ENCODE measurements at places on chromosomes 12 and 14.

- DNase-seq, result no peak
Observed at GRCh38 chr14:37597914-37598746, 2.7 kb downstream of the TTC6 start.

DNA sequence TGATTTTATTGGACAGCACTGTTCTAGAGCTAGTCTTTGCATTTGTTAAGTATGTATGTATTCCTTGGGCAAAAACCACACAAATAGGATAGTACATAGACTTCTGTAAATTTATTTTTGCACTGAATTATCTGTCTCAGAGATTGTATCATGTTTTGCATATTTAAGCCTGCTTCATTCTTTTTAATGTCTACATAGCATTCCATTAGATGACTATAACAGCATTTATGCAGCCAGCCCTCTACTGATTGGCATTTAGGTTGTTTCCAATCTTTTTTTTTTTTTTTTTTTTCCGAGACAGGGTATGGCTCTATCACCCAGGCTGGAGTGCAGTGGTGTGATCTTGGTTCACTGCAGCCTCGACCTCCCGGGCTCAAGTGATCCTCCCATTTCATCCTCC is 34.5 kb downstream of the SYNDIG1L start:
- DNase-seq, result no peak

DNA sequence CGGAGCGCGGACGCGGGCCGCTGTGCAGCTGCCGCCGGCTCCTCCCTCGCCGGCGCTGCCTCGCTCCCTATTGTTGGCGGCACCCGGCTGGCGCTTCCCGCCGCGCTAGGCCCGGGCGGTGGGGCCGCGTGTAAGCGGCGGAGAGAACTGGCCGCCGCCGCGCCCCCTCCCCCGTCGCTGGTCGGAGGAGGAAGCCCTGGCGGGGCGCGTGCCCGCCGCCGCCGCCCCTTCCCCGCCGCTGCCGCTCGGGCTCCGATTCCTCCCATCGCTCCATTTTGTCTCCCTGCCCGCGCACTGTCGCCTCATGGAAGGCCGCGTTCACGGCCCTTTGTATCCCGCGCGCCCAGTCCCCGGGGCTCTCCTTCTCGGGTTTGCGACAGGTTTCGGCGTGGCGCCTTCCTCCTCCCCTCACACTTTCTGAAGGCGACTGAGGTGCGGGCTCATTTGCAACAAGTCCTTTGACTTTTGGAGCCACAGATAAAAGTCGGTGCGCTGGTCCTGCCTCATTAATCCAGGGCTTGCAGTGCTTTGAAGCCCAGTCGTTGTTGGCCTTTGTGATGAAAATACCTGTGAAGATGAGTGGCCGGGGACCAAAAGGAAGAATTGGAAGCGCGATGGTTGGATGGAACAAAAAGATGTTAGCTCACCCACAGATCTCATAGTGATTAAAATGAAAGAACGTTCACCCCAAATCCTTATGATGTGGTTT is 707 bp downstream of the CPSF6 start:
- peak; percentile 44 for DNase-seq

DNA sequence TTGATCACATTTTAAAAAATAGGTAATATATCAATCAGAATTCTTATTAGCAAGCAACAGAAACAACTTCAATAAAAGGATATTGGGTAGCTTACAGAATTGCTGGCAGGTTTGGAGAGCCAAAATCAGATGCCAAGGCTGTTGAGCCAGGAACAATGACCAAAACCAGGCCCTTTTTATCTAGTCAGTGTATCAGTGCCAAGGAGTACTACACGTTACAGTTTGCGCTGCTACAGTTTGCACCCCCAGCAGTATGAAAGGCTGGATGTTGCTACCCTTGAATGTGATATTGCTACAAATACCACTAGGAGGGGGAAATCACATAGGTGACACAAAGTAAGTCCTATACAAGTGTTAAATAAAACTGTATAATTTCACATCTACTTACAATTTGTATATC is 19.3 kb downstream of the CGRRF1 start:
- no peak for DNase-seq

DNA sequence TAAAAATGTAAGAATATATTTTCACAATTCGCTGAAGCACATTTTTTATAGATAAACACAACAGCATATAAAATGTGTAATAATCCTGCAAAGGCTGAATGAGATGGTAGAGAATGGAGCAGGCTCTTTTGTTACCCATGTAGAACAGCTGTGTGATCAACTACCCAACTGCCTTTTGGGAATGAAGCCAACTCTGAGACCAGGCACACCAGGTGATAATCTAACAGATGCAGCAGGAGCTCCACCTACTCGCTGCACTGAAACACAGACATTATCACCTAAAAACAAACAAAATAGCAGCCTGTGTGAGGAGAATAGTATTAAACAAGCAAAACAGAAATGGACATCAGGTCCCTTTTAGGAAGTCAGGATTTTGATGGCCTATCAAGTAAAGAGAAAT is 183.3 kb downstream of the CCDC59 start:
- no peak for DNase-seq

GRCh38 chr12:80807640-80808288 is 91.1 kb downstream of the MYF5 start:
- DNase-seq, result no peak

GRCh38 chr14:34122081-34122480 is 171.2 kb upstream of the EGLN3 start:
- DNase-seq, result peak; percentile 8

DNA sequence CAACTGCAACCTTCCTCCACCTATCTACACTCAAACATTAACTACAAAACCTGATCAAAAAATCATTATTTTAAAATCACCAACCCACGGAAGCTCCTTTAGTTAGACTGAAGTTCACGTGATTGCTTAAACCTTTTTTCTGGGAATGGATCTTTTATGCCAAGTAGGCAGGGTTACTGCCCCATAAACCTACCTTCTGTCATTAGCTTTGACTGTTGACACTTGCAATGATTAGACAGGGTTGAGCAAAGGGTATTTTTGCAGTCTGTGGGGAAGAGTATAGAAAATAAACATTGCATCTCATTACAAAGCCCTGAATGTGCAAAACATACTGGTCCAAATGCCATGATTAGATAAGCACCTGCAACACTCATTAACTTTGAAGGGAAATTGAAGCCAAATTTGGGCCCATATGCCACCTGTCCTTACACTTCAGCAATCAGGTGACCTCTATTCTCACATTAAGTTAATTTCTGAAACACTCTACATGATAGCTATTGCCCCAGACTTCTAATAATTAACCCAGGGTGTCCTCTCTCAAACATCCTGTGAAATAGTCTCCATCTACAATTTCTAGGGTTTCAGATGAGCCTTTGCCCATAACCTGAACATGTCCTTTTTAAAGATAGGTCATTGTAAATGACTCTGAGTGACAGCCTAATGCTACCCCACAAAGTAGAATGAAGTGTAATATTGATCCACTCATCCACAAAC is 156.0 kb upstream of the PLEKHG7 start:
- no peak for DNase-seq

DNA sequence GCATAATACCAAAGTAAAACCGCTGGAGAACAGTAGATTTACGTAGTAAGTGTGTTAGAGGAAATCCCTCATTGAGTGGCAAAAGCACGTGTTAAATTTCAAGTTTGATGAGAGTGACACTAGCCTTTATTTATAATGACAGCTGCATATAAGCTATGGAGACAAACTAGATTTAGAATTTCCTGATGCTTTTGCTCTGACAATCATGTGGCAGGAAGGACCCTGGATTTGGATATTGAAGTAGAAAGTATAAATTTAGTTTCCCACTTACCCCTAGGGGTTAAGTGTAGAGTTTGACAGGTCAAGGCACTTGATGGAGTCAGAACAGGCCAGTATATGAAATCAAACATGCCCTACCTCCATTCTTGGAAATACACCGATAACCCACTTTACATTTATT is 983.1 kb downstream of the FLRT2 start:
- no peak for DNase-seq

DNA sequence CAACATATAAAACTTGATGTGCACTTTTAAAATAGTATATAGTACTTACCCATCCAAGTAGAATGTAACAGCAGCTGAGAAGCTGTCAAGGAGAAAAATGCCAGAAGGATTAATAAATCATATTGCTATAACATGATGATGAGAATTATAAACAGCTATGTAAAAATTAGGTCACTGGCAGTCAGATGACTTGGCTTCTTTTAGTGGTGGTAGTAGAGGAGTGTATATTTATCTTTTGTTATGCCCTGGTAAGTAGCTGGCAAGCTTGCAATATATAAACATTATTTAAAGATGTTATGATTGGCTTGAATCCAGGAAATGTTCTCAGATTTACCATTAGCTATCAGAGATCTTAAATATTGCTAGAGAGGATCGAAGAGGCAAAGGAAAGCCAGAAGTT is 471.0 kb upstream of the MGAT4C start:
- no peak for DNase-seq

GRCh38 chr14:88937706-88938105 is 113.3 kb downstream of the TTC8 start:
- DNase-seq, result no peak

DNA sequence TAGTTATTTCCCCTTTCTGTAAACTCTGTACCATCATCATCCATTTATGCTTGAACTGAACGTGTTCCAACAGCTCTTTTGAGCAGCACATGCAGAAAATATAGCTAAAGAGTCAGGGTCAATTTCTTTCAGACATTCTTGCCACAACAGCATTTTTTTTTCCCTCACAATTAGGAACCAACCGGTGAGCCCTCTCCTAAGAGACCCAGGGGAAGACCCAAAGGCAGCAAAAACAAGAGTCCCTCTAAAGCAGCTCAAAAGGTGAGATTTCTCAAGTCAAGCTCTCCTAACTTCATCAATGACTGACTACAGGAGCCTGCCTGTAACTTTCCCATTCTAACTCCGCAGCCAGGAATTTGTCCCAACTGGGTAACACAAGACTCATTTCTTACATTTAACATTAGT is 3.5 kb downstream of the HMGA2 start:
- no peak for DNase-seq

GRCh38 chr14:81534510-81535074 is 939 bp upstream of the SEL1L start:
- no peak for DNase-seq

DNA sequence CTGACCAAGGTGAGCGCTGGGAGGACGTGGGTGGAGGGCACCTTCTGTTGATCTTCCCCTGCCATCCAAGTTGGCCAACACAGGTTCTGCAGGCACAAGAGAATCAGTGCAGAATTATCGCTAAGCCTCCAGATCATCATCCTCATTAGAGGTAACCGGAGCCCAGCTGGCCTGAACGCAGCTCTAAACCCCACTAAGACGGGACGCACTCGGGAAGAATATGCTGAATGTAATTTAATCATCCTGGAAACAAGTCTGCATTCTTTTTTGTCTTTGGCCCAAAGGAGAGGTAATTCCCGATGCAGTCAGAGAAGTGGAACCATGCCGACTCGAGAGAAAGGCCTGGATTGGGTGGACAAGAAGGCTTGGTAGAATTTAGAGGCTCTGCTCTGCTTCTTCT is 111.0 kb upstream of the GSC start:
- no peak for DNase-seq

DNA sequence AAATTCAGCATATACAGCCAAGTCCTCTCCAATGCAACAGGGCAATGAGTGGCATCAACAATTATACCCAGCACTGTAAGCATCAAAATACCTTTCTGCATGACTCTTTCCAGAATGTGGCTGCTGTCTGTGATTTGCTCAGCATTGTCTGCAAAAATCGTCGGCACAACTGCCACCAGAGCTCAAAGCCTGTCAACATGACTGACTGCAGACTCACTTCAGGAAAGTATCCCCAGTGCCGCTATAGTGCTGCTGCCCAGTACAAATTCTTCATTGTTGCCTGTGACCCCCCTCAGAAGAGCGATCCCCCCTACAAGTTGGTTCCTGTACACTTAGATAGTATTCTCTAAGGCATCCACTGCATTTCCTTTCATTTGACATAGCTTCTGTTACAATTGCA is 735 bp downstream of the RNASE6 start:
- DNase-seq, result peak; percentile 42

DNA sequence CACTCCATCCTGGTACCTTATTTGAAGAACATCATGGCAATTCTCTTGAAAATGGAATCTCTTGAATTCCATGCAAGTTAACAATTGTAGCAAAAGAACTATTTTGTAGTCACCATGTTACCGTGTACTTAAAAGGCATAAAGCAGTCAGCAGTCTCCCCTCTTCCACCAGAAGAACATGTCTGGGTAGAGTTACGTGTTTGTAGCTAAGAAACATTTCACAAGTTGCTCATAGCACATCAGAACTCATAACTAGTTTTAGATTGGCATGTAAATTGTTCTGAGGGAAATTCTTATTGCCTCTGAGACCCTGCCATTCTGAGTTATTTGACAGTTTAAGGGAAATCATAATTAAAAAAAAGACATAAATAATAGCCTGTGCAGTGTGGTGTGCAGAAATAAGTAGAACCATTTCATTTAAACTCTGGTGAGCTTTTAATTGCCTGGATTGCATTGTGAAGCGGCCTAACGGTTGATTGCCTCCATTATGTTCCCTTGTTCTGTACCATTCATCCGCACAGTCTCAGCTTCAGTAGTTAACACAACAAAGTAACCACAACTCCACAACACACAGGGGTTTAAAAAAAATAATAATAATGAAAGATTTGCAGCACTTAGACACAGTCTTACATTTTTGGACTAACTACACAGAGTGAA is 2.6 kb downstream of the LMO3 start:
- no peak for DNase-seq

Data from activated CD4-positive, alpha-beta T cell treated with anti-CD3 and anti-CD28 coated beads, Interleukin-2, Interleukin-6, amounts not matched to agents 100 ng/mL and 50 ng/mL, durations not matched to agents 16 hours and 8 hours (primary cell).